Myocyte (in vitro differentiated cells): ENCODE measurements at places on chromosomes 1 and 21.
A peak's percentile ranks its signal among the peaks of the same experiment; 100 is the strongest.

- DNase-seq, result no peak
Measured at GRCh38 chr1:54325703-54326461, 80.3 kb downstream of the SSBP3 start.

GRCh38 chr21:41362605-41363369, 960 bp downstream of the MX2 start:
- no peak for DNase-seq

DNA sequence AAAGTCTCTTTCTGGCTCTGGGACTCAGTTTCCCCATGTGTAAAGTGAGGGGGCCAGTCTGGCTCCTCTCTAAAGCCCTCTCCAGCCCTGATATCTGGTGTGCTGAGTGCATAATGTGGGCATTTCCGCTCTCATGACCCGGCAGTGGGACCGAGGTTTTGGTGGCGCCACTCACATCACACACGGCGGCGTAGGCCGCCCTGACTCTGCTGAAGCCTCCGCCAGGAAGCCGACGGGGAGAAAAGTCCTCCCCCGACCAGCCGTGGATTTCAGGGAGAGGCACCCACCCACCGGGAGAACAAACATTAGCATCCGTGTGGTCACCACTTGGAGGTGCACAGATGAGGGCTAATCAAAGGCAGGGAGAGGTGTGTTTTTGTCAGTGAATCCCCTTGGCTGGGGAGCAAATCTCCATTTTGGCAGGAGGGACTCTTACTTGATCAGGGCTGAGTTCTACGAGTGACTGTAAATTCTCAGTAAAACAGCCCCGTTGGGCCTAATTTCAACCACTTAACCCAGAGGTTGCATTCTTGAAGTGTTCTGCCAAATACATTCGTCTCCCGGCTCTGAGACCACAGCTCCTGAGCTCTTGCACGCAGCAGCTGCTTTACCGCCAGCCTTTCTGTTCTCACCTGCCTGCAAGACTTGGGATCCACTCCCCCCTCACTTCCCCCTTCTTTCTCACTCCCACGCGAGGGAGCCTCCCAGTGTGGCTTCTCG, 118.2 kb downstream of the FOXD2 start:
- DNase-seq, result no peak

- DNase-seq, result peak; percentile 69
Measured at GRCh38 chr1:229258031-229258756, 12.7 kb upstream of the RAB4A start.

DNA sequence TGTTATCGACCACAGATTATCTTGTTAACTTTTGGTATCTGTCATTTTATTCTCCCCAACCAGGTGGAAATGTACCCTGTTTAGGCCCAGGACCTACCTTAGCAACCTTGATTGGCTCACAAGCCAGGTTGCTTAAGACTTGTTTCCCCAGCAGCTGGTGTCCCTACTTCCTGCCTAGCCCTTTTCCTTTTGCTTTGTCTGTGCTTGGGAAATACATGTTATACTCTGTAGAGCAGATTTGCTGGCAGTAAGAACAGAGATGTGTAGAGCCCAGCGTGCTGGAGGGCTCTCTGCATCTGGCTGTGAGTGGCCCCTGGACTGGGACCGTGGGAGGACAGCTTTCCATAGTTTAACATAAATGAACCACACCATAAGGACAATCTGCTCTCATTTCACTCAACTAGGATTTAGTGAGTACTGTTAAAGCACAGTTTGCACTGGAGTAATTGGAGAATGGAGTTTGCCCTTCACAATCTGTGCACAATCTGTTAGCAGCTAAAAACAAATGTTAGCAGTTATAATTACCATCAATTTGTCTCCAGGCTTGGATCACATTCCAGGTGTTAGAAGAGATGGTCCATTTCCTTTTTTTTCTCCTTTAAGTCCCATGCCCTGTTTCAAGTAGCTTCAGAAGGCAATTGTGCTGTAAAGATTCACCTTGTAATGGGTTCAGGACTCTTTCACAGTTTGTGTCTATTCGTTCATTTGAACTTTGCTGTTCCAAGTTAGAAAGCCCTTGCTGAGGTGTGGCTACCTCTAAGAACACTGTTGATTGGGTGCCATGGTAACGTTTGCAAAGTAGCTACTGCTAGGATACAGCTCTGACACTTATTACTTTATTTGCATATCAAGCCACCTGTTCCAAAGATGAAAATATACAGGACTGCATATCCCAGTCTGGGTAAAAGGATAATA, at the start of gene APOBEC4:
TSS of gene APOBEC4 (minus strand) at position 770 of the 915 bp plus-strand sequence. CDS start 4,535 bp downstream, outside the sequence.
- no peak for DNase-seq
